Hepatocyte (in vitro differentiated cells): ENCODE measurements at places on chromosomes 2 and 18.
A peak's percentile ranks its signal among the peaks of the same experiment; 100 is the strongest.

GRCh38 chr18:13292736-13293135, 74.2 kb downstream of the LDLRAD4 start:
- no peak for DNase-seq

DNA sequence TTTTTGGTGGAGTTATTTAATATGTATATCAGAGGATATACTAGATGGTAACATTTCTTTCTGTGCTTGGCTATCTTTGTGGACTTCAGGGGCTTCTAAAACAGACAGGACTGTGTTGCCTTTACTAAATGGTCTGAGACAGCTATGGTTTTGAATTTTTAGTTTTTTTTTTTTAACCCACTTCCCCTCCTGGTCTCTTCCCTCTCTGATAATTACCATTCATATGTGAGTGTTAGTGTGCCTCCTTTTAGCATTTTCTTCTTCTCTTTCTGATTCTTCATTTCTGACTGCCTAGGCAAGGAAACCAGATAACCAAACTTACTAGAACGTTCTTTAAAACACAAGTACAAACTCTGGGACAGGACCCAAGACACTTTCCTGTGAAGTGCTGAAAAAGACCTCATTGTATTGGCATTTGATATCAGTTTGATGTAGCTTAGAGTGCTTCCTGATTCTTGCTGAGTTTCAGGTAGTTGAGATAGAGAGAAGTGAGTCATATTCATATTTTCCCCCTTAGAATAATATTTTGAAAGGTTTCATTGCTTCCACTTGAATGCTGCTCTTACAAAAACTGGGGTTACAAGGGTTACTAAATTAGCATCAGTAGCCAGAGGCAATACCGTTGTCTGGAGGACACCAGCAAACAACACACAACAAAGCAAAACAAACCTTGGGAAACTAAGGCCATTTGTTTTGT, 52.7 kb downstream of the SMAD4 start:
- no peak for DNase-seq

DNA sequence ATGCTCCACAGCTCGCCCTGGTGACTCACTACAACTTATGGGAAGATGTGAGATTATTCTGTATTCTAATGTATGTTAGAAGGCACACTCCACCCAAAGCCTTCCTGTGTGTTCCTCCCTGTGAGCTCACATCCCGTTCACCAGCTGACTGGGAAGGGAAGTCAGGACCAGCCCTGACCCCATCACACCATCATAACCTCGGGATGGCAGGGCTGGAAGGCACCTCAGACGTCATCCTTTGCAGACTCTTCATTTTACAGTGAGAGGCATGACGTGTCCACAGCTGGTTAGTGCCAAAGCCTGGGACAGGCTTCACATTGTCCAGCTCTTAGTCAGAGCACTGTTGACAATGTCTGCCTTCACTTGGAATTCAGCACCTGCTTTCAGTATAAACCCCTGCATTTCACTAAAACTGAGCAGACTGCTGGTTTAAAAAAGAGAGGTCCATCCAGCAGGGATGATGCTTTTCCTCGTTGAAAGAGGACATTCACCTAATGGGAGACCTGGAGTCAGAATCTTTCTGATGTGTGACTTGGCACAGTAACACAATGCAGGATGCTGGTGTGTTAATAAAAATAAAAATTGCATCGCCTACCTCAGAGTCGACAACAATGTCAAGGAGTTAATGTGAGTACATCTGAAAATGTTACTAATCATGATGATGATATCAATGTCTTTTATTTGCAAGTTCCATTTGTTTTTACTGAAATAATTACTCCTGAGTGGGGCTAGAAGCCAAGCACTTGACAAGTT, 418.0 kb upstream of the TNP1 start:
- DNase-seq = peak; percentile 27

GRCh38 chr2:104127049-104127770, 726.7 kb upstream of the POU3F3 start:
- no peak for DNase-seq

DNA sequence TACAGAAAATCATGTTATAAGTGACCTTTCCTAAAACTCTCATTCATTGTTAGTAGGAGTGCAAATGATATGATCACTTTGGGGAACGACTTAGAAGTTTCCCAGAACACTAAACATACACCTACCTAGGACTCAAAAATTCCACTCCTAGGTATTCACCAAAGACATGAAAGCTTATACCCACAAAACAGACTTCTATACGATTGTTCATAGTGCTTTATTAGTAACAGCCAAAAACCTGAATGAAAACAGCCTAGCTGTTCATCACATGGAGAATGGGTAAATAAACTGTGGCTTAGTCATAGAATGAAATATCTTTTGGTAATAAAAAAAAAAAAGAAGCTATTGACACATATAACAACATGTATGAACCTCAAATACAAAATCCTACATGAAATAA, 8.8 kb downstream of the NOL10 start:
- DNase-seq = no peak

DNA sequence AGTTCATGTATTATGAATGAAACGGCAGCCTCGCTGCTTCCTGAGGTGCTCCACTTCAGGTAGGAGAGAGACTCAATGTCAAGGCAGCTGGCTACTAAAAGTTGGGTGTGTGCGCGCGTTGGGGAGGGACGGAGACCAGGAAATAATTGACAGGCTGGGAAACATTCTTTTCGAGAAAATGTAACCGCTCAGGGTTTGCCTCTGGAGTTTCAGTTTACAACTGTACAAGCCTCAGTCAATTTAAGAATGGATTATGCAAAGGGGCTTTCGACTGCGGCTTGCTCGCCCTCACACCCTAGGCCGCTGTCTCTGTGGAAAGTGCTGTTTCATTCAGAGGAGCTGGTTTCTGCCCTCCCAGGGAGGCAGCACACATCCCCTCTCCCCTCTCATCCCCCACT, 4.4 kb upstream of the SPRED2 start:
- DNase-seq = no peak

GRCh38 chr2:151815821-151816489, 12.3 kb downstream of the ARL5A start:
- DNase-seq = no peak

DNA sequence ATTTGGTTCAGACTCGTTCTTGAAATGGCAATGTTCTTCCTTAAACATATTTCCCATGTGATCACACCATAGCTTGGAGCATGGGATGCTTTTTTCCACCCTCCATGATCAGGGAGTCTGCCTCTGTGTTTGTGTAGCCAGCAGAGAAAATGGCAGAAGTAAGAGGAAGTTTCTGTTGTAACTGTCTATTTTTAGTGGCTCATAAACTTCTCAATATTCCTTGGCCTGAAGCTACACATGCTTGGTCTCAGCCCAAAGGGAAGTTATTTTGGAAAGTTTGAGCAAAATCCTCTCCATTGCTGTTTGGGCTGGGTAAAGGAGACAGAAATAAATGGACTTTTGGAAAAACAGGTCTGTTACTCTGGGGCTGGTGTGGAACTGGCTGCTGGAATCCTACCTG, 33.4 kb upstream of the ITGA6 start:
- no peak for DNase-seq
